ENCODE measurements at places on chromosomes 11 and 22.

DNA sequence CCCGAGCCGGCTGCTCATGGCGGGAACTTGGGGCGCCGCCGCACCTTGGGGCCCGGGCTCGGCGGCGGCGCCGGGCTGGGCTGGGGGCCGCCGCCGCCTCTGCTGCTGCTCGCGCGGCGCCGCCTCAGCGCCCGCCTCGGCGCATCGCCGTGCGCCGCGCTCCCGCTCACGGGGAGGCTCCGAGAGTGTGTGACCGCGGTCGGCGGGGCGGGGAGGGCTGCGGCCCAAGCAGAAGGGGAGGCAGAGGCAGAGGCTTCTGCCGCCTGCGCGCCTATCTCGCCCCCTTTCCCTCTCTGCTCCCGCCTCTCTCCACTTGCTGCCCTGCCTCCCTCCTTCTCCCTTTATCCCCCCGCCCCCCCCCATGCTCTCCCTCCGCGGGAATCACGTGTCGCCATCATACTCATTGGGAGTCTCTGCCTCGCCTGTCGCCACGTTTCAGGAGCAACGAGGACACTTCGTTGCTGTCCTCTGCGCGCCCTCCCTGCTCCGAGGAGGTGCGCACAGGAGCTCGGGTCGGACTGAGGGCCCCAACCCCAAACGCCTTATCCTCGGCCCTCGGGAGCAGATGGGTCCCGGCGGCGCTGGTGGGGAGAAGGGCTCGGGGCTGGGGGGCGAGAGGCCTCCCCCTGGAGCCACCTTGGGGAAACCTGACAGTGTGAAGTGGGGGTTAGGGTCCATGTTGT lies at the start of gene GUCY1A2:
Gene GUCY1A2 (minus strand): TSS at position 258 of the 683 bp plus-strand sequence. CDS start 421 bp downstream, outside the sequence.
- peak; percentile 57 for DNase-seq

GRCh38 chr22:46292732-46293131 lies 3.9 kb upstream of the GTSE1 start:
- no peak for DNase-seq

GRCh38 chr11:3126901-3127691 lies 38.0 kb downstream of the OSBPL5 start:
- no peak for DNase-seq

DNA sequence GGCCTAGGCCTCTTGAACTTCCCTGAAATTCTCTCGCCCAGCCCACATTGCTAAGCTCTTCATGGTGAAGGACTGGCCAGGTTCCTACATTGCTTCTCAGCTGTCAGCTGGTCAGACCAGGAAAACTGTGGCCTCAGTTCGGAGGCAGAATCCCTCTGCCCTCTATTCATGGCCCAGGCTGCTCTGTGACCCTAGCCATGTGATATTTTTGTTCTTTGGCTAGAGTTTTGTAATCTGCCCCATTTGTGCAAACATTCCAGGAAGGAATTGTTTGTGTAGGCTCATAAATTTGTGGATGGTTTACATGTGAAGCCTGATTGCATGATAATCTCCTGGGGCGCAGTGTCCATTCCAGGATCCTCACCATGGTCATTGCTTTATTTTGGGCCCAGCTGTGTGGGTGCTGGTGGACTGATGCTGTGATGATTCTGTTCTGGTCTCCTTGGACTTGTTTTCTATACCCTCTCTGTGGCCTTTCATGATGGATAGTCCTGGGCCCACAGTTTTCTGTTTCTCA lies 149.1 kb upstream of the E2F8 start:
- peak; percentile 16 for DNase-seq

GRCh38 chr22:16970446-16970845 lies 37.6 kb downstream of the GAB4 start:
- DNase-seq = no peak

GRCh38 chr11:102926517-102926916 lies 29.0 kb downstream of the MMP13 start:
- DNase-seq = no peak

- DNase-seq = no peak
Measured at GRCh38 chr22:46780453-46780852, 18.0 kb downstream of the TBC1D22A start.

DNA sequence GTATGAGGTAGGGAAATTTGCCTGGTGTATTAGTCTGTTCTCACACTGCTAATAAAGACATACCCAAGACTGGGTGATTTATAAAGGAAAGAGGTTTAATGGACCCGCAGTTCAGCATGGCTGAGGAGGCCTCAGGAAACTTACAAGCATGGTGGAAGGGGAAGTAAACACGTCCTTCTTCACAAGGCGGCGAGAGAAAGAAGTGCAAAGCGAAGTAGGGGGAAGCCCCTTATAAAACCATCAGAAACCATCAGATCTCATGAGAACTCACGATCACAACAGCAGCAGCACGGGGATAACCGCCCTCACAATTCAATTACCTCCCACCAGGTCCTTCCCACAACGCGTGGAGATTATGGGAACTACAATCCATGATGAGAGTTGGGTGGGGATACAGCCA lies 12.0 kb upstream of the RFPL2 start:
- no peak for DNase-seq

GRCh38 chr11:78350091-78350645 lies 67.5 kb downstream of the GAB2 start:
- DNase-seq = peak; percentile 22

DNA sequence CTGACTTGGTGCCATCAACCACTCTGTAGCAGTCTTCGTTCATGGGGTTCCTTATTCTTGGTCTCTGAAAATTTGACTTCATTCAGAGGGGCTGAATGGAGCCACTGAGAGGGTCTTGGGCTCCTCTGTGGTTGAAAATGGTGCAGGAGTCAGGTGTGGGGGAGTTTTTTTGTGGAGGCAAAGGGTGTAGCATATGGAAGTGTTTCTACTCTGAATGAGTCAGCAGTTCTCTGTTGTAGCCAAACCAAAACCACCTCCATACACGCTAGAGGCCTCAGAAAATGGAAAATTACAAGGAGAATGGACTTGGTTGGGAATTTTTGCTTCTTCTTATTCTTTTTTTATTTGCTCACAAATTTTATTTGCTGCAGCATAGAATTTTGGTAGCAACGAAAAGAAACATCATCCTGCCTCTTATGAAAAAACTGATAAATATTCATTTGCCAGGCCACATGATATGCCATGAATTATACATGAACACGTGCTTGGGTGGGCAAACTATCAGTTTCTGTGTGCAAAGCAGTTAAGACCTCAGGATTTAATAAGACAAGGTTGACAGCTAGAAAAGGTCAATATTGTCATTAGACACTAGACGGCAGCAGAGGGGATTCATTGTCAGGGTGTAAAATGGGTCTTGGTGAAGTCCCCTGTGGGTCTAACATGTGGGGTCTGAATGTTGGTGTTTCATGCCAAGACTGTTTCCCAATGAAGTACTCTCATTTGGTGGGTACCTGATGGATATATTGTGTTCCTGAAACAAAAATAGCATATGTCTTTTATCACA lies 111.7 kb downstream of the MYO18B start:
- DNase-seq = no peak

DNA sequence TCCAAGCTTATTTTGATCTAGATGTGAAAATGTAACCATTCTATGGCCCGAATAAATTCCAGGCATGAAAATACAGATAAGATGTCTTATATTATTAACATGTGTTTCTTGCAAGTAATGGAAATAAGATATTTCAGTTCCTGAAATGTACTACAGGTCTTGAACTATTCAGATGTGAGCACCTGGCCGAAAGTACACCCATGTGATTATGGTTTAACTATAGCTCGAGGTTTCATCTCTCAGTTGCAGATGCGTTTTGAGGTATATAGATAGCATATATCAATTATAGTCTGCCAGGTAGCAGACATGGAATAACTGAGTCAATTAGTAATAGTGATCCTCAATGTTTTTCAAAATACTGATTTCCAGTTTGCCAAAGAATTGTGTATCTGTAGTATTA lies 68.3 kb downstream of the DDIAS start:
- DNase-seq = no peak

DNA sequence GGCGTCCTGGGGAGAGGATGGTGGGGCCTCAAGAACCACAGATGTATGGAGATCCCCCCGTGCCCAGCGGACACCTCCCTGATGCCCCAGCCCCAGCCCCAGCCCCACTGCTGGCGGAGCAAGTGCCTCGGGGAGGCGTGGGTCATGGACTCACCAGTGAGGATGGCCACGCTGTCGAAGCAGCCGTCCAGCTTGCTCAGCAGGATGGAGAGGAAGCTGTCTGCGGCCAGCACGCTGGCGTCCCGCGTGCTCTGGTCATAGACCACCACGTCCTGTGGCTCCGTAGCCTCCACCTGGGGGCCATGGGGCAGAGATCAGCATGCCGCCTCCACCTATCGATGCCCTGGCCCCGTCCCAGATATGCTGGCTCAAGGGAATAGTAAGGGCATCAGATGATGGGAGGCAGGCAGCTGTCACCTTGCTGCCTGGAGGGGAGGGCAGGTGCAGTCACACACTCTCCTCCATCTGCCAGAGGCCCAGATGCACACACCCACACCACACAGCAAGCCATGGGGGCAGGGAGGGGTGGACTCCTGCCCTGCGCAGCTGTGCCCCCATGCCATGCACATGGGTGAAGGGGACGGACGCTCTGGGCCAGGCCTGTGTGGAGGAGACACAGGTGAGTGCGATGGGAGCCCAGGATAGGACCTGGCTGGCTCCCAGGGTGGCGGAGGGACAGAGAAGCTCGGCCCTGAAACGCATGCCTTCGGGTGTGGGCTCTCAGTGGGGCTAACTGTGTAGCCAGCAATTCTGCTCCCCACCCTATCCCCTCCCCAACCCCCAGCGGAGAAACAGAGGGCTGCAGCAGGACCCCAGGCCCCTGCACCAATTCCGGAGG lies 8.2 kb downstream of the DUSP8 start:
- no peak for DNase-seq

GRCh38 chr11:45517171-45517770 lies 148.2 kb downstream of the CHST1 start:
- no peak for DNase-seq

- DNase-seq = no peak
Measured at GRCh38 chr11:104823657-104824056, 74.6 kb downstream of the CASP12 start.

DNA sequence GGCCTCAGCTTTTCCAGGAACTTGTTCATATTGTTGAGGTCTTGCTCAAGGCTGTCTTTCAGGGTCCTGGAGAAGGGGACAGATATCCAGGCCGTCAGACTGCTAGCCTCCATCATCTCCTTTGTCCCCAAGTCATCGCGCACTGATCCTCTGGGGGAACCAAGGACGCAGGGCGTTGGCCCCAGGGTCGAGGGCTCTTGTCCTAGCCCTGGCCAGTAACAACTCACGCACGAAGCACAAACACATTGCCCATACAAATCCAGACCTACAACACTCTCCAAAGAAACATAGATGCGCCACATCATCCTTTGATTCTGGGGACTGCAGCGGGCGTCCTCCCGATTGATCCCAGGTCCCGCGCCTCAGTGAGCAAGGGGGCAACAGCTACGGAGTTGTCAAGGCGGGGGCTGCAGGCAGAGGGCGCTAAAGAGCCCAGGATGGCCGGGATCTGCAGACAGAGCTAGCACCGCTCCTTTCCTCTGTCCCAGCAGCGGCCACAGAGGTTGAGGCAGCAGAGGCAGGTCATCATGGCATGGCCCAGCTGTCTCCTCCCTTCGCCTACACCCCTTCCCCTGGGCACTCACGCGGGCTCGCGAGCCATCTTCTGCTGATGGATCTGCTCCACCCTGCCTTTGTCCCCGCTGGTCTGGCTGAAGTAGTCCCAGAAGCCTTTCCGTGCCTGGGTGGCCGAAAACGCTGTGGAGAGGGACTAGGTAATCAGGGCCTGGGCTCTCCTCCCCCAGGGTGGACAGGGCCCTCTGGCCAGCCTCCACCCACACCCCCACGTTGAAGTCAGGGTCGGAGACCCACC lies 472 bp downstream of the APOA5 start:
- DNase-seq = peak; percentile 86

GRCh38 chr22:50611341-50612060 lies 10.9 kb downstream of the MAPK8IP2 start:
- DNase-seq = no peak

GRCh38 chr22:39503630-39504029 lies 1.5 kb downstream of the MIEF1 start:
- no peak for DNase-seq

DNA sequence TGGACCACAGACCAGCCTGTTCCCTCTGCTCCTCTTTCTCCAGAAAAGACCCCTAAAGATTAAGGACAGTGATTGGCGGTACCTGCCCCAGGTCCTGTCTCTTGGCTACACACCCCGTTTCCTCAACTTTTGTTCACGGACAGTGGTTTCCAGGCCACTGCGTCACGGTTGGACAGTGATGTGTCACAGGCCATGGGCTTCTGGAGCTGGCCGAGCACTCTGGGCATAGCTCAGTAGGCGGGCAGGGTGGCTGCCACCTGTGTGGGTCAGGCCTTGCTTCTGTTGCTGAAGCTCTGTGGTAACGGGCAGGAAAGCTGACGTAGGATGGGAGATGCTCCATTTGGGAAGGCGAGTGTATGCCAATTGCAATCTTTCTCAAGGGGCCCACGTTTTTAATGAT lies 13.6 kb downstream of the TUB start:
- no peak for DNase-seq

DNA sequence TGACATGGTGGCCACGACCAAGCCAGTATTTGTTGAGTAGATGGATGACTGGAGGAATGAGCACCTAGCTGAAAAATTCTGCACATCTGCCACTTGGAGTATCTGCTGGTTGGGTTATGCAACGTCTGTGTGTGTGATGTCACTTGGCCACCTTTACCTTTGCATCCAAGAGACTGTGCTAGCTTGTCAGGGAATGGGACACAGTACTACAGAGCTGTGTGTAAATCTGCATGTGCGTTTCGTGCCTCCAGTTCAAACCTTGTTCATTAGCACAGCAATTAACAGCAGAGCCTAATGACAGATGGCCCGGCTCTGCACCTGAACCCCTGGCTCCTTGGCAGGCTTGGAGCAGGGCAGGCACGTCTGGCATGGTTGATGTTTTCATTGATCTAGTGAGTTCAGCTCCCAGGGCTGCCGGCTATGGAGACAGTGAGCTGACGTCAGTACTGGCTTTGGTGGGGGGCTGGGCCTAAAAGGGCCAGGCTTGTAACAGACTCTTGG lies 188.4 kb upstream of the NAV2 start:
- peak; percentile 48 for DNase-seq

- peak; percentile 42 for DNase-seq
Measured at GRCh38 chr11:3123761-3124733, 41.1 kb downstream of the OSBPL5 start.

- DNase-seq = no peak
Measured at GRCh38 chr11:124633355-124633754, 10.7 kb downstream of the TBRG1 start.

DNA sequence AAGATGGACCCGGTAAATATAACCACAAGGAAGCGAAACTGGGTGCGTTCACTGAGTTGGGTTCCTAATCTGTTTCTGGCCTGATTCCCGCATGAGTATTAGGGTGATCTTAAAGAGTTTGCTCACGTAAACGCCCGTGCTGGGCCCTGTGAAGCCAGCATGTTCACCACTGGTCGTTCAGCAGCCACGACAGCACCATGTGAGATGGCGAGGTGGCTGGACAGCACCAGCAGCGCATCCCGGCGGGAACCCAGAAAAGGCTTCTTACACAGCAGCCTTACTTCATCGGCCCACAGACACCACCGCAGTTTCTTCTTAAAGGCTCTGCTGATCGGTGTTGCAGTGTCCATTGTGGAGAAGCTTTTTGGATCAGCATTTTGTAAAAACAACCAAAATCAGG lies 74.4 kb downstream of the NCAPD3 start:
- no peak for DNase-seq

- peak; percentile 81 for DNase-seq
Measured at GRCh38 chr22:37731804-37732471, 35.1 kb downstream of the TRIOBP start.

Measured in hepatocyte (in vitro differentiated cells).